ENCODE measurements at places on chromosomes 7 and 10.

DNA sequence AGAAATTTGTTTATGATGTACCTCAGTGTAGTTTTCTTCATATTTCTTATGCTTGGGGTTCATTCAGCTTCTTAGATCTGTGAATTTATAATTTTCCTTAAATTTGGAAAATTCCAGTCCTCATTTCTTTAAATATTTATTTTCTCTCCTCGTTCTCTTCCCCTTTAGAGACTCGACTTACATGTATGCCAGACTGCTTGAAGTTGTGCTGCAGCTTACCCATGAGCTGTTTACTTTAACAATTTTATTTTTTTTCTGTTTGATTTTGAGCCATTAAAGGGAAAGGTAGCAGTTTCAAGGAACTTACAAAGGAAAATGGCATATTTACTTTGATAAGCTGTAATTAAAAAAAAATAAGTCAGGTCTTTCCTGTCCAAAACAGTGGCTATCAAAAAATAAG, 123.0 kb upstream of the ZNF32 start:
- no peak for DNase-seq

GRCh38 chr10:11331726-11332125, 279.7 kb downstream of the USP6NL start:
- no peak for DNase-seq

- no peak for DNase-seq
Observed at GRCh38 chr7:28942168-28942567, 16.0 kb downstream of the TRIL start.

DNA sequence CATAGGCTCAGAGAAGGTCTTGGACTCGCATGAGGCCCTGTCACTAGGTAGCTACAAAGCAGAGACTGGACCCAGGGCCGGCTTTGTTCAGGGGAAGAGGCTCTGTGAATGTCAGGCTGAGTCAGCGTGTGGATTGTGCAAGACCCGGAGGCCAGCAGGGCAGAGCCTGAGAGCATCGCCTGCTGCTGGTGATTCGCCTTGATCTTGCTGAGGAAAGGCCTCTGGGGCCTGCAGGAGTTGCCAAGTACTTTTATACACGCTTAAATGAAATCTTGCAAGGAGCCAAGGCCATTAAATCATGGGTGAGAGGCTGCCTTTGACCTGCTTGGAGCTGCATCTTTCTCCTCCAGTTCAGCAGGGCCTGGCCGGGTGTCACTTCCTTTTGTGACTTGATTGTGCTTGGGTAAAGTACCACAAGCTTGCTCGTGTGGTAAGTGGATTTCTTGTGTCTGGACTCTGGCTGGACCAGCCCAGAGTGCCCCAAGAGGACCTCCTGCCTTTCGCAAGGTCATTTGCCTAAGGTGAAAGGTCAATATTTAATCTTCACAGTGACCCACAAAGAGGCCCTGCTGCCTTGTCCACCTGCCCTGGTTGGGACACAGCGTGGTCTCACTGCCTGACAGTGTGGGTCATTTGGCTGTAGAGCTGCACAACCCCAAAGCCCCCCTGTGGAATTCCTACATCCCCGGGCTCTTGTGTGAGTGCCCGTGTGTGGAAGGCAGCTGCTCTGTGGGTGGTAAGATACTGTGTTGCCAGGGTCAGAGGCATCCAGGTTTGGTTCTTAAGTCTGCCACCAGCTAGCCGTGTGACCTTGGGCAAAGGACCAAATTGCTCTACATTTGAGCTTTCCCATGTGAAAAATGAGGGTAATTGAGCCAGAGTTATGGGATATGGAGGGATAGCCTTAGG, 38.6 kb upstream of the SH2D4B start:
- DNase-seq, result peak; percentile 37

DNA sequence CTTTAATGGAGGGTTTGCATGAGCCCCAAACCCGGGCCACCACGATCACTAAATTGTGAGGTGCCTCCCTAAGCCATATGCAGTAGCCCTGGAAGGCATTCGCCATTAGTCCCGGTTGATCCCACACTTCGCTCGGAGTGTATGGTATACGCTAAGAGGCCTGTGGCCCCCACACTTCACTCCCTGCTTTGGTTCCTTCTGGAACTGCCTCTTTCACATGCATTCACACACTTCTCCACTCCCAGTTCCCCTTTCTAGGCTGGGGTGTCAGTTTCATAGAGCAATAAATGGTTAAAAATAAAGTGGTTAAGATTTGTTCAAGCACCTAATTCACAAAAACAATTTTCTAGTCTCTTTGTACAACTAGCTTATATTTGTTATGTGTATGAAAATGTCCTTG, 212.1 kb upstream of the KCND2 start:
- no peak for DNase-seq

Data from activated naive CD8-positive, alpha-beta T cell treated with anti-CD3 and anti-CD28 coated beads, Interleukin-2, amount 50 U/mL, for 16 hours (primary cell).